ENCODE measurements at places on chromosomes 2 and 18. TPM values are rescaled to one million over a fixed set of nuclear protein-coding genes. Genes with fewer than 3 reads are reported as not detected.

MAPRE3 gene
- total RNA-seq, result 57.4 TPM

HTR2B gene
- 1.5 TPM for total RNA-seq

UNC80 gene
- total RNA-seq, result 0.03 TPM

CXCR1 gene
- total RNA-seq, result 0.44 TPM

SERPINB4 gene
- not detected for total RNA-seq

MATN3 gene
- 0.22 TPM for total RNA-seq

MAL gene
- total RNA-seq, result 4.4 TPM

UGT1A6 gene
- not detected for total RNA-seq

KCNJ13 gene
- total RNA-seq, result not detected

CGREF1 gene
- 0.80 TPM for total RNA-seq

NR4A2 gene
- total RNA-seq, result 0.88 TPM

TTC21B gene
- 15.5 TPM for total RNA-seq

- H3K4me1 ChIP-seq, result peaks cover 25% of the 10 kb centered on the region
- DNase-seq, result peak; percentile 10
- no peaks in the 10 kb centered on the region for H3K36me3 ChIP-seq
- no peak overlapping the region for H3K4me3 ChIP-seq
Measured at GRCh38 chr2:238133499-238134392, 4.7 kb upstream of the KLHL30 start.

DNA sequence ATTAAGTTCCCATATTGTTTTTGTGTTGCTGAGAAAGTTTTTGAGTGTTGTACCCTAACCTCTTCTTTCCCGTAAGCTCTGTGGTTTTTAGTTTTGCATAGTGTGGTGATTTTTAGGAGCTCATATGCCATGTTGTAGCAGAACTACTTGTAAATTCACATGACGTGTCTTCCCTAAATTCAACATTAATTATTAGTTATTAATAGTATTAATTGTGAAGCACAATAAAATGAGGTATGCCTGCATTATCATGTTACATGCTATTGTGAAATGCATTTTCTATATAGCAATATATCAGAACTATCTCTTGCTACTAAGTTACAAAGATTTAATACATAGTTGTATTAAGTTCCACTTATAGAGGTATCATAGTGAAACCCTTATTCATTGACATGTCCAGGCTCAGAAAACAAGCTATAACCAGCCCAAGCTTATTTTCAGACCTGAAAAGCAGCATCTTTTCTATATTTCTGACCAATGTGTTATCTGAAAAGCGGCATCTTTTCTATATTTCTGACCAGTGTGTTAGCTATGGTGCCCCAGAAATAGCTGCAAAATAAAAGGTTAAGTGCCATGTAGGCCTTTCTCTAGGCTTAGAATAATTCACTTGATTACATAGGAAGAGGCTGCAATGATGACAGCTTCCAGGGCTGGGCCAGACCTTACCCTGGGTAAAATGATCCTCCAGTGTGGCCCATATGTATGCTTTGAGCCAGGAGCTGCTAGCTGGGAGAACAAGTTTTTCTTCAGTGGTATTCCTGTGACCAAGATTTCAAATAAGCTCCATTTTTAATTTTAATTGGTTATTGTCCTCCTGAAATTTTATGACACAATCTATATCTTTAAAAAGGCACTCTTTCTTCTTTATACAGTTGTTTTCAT is 21.6 kb downstream of the EPAS1 start:
- H3K4me1 ChIP-seq, result peaks cover 100% of the 10 kb centered on the region
- peak overlapping the region; percentile 99 for H3K27ac ChIP-seq
- DNase-seq, result no peak
- H3K36me3 ChIP-seq, result peaks cover 2% of the 10 kb centered on the region
- H3K4me3 ChIP-seq, result peak overlapping the region; percentile 11

GRCh38 chr18:49721981-49722380 is 91.4 kb downstream of the ACAA2 start:
- H3K27me3 ChIP-seq, result peaks cover 19% of the 10 kb centered on the region
- H3K4me3 ChIP-seq, result no peak overlapping the region
- DNase-seq, result no peak
- H3K36me3 ChIP-seq, result no peaks in the 10 kb centered on the region

DNA sequence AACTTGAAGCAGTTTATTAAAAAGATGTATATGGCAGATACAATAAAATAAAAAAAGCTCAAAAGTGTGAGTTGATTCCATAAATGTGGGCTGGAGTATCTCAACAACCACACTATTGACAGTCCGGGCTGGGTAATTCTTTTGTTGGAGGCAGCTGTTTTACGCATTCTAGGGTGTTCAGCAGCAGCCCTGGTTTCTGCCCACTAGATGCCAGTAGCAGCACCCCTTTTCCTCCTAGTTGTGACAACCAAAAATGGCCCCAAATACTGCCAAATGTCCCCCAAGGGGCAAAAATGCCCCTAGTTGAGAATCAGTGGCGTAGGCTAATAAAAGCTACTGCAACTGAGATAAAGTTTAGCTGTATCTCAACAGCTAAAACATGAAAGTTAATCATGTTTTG is 44.8 kb downstream of the CHMP3 start:
- peaks cover 15% of the 10 kb centered on the region for H3K4me1 ChIP-seq
- no peak overlapping the region for H3K4me3 ChIP-seq
- no peak overlapping the region for H3K27ac ChIP-seq
- H3K27me3 ChIP-seq, result no peaks in the 10 kb centered on the region
- DNase-seq, result no peak

GRCh38 chr2:147224070-147224469 is 620.8 kb upstream of the ACVR2A start:
- no peaks in the 10 kb centered on the region for H3K36me3 ChIP-seq
- no peaks in the 10 kb centered on the region for H3K4me1 ChIP-seq
- H3K4me3 ChIP-seq, result no peak overlapping the region
- no peak overlapping the region for H3K27ac ChIP-seq
- H3K27me3 ChIP-seq, result no peaks in the 10 kb centered on the region

DNA sequence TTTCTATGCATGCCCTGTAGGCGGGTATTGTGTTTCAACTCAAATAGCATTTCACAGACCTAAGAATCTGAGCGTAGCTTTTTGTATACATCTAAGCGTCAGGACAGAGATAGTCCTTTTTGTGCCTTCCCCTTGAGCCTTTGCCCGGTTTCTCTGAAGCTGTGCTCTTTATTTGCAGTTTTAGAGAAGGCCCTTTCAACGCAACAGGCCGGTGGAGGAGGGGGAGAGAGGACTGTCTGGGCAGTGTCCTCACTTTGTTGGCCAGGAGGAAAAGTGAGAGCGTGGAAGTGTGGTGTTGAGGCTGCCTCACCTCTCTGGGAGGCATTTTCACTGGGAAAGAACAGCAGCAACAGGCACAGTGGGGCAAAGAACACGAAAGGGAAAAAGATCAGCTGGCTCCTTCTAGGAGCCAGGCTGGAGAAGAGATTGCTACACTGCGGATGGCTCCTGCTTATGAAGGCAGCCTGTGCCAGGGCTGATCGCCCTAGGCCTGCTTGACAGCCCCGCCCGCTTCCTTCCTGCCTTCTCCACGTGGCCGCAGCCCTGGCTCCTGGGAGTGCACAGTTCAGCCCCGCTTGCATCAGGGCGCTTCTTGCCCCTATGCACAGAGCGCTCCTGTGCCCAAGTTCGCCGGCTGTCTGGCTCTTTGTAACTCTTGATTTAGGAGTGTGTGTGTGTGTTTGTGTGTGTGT is 195.6 kb upstream of the POU3F3 start:
- peak overlapping the region; percentile 81 for H3K27ac ChIP-seq
- peaks cover 42% of the 10 kb centered on the region for H3K4me1 ChIP-seq
- H3K36me3 ChIP-seq, result no peaks in the 10 kb centered on the region
- peak; percentile 62 for DNase-seq
- H3K27me3 ChIP-seq, result peaks cover 64% of the 10 kb centered on the region

GRCh38 chr18:56066524-56067213 is 478.7 kb upstream of the TCF4 start:
- no peaks in the 10 kb centered on the region for H3K27me3 ChIP-seq
- H3K27ac ChIP-seq, result peak overlapping the region; percentile 71
- no peak for DNase-seq
- H3K4me1 ChIP-seq, result peaks cover 25% of the 10 kb centered on the region
- no peaks in the 10 kb centered on the region for H3K36me3 ChIP-seq

GRCh38 chr2:238879043-238879442 is 31.2 kb downstream of the TWIST2 start:
- H3K4me3 ChIP-seq, result no peak overlapping the region
- H3K36me3 ChIP-seq, result no peaks in the 10 kb centered on the region
- H3K27ac ChIP-seq, result no peak overlapping the region
- DNase-seq, result no peak

GRCh38 chr2:182230561-182230960 is 196.3 kb downstream of the PDE1A start:
- H3K4me1 ChIP-seq, result peaks cover 19% of the 10 kb centered on the region
- H3K4me3 ChIP-seq, result no peak overlapping the region
- H3K27ac ChIP-seq, result no peak overlapping the region
- no peaks in the 10 kb centered on the region for H3K36me3 ChIP-seq

DNA sequence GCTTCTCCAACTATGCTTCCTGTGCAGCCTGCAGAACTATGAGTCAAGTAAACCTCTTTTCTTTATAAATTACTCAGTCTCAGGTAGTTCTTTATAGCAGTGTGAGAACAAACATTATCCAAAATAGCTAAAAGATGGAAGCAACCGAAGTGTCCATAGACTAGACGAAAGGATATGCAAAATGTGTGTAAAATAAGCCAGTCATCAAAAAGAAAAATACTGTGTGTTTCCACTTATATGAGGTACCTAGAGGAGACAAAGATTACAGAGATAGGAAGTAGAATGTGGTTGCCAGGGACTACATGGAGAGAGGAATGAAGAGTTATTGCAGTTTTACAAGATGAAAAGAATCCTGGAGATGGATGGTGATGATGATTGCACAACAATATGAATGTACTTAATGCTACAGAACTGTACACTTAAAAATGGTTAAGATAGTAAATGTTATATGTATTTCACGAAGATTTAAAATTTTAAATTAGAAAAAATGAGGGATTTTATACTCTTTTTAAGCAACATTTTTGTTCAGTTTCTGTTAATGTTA is 99.3 kb upstream of the FN1 start:
- no peaks in the 10 kb centered on the region for H3K36me3 ChIP-seq
- no peaks in the 10 kb centered on the region for H3K27me3 ChIP-seq
- DNase-seq, result no peak
- H3K27ac ChIP-seq, result no peak overlapping the region
- H3K4me1 ChIP-seq, result peaks cover 31% of the 10 kb centered on the region

DNA sequence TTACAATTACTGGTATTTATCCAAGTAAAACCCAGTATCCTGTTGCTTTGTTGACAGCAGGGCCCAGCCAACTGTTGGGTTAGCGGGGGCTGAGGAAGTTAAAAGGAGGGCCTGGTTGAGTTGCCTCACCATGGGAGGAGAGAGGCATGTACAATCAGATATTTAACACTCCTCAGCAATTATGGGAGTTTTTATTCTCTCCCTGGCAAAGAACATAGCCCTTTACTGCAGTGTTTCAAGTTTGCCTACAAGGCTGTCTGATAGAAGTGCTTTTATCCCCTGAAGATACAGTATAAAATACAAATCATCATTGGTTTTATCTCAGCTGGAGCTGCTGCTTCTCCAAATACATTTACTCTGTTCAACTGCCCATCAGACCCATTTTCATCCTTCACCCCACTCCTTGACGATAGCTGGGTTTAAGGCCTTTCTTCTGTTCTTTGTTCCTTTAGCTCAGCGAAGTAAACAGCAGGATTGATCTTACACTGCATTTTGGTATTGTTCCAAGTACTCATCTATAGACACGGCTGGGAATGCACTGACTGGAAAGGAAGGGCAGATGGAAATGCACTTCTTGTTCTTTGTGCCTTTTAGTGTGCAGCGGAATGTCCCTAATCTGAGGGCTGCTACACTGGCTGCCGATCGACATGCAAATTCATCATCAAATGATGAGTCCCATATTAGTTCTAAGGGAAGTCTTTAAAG is 402.5 kb upstream of the SPRED2 start:
- H3K36me3 ChIP-seq, result no peaks in the 10 kb centered on the region
- no peak overlapping the region for H3K27ac ChIP-seq
- no peak overlapping the region for H3K4me3 ChIP-seq
- peaks cover 6% of the 10 kb centered on the region for H3K4me1 ChIP-seq

DNA sequence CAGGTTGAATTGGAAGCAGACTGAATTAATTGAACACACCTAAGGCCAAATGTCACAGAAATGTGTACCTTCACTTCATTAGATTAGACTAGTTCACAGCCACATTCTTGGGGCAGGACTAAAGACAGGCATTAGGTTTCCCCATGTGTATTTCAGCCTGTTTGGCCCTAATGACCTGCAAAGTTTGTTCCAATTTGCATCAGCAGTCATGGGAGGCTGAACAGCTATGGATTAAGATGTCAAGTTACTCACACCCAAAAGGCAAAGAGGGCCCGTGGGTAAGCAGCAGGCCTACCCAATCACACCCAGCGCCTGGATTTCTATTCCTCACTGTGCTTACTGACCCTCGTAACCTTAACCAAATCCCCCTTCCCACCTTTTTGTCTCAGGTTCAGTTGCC is 99.6 kb upstream of the RIOK3 start:
- H3K4me1 ChIP-seq, result peaks cover 26% of the 10 kb centered on the region
- no peaks in the 10 kb centered on the region for H3K27me3 ChIP-seq
- no peak overlapping the region for H3K27ac ChIP-seq
- no peak overlapping the region for H3K4me3 ChIP-seq

GRCh38 chr2:223270548-223270947 is 218.6 kb downstream of the KCNE4 start:
- DNase-seq, result no peak
- no peak overlapping the region for H3K27ac ChIP-seq
- no peak overlapping the region for H3K4me3 ChIP-seq
- H3K4me1 ChIP-seq, result no peaks in the 10 kb centered on the region
- no peaks in the 10 kb centered on the region for H3K27me3 ChIP-seq

DNA sequence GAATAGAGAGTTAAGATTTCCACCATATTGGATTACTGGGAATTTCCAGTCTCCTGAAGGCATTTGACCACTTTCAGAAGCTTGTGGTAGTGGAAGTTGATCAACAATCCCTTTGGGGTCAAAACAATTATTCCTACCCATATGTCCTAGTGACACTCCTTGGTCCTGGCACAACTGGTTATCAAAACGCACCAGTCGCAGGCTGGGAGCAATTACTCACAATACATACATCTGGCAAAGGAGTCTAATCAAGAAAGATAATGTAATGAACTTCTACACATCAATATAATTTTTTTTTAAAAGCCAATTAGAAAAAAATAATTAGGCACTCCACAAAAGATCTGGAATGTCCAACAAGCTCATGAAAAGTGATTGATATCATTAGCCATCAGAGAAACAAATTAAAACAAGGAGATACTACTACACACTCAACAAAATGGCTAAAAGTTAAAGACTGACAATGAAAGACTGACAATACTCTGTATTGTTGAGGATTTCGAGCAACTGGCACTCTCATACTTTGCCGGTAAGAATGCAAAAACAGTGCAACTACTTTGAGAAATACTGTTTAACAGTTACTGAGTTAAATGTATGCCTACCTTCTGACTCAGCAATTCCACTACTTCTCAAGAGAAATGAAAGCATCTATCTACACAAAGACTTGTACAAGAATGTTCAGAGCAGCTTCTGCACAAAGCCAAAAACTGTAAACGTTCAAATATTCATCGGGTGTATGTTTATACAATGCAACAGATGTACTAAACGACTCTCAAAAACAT is 2.0 kb downstream of the INO80C start:
- H3K36me3 ChIP-seq, result no peaks in the 10 kb centered on the region
- no peaks in the 10 kb centered on the region for H3K27me3 ChIP-seq
- H3K4me1 ChIP-seq, result peaks cover 40% of the 10 kb centered on the region
